Glutamatergic neuron (in vitro differentiated cells): ENCODE measurements at places on chromosomes 3 and 15.

- H3K36me3 ChIP-seq = peaks cover 4% of the 10 kb centered on the region
- no peaks in the 10 kb centered on the region for H3K27me3 ChIP-seq
- H3K27ac ChIP-seq = no peak overlapping the region
- no peak overlapping the region for H3K4me3 ChIP-seq
These were observed 81.3 kb upstream of the NEDD4 start for GRCh38 chr15:56074481-56075265.

DNA sequence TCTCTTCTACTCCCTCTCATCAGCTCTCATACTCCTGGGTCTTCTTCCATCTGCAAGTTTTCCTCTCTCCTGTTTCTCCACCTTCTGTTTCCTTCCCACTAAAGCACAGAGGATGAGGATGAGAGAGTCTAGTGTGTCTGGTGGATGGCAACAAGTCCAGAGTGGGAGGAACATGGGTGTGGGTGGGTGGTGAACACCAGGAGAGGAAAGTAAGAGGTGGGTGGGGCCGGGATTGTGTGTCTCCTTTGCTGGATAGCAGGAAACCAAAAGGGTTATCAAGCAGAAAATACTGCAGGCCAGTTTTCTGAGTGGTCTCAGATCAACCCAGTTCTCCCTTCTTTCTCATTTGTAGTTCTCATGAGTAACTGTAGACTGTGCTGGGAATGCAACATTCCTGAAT, 52.9 kb upstream of the EPHB1 start:
- no peaks in the 10 kb centered on the region for H3K27me3 ChIP-seq
- H3K27ac ChIP-seq = no peak overlapping the region
- H3K4me3 ChIP-seq = no peak overlapping the region
- no peak for DNase-seq

DNA sequence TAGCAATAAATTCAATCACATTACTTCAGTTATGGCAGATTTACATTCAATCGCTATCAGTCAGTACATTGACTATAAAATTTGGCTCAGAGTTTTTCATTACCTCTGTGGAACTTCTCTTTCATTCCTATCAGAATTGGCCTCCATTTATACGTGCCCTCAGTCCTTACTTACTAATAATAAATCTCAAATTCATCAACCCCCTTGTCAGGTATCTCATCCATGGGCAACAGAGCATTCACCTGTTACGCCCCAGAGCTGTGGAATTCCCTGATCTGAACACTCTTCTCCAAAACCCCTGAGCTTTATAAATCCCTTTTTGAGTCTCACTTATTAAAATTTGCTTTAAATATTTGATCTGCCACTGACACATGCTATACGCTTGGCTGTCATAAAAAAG, 492.9 kb downstream of the GBE1 start:
- H3K27ac ChIP-seq = no peak overlapping the region
- no peaks in the 10 kb centered on the region for H3K27me3 ChIP-seq
- no peaks in the 10 kb centered on the region for H3K4me1 ChIP-seq
- no peak for DNase-seq
- no peaks in the 10 kb centered on the region for H3K36me3 ChIP-seq

DNA sequence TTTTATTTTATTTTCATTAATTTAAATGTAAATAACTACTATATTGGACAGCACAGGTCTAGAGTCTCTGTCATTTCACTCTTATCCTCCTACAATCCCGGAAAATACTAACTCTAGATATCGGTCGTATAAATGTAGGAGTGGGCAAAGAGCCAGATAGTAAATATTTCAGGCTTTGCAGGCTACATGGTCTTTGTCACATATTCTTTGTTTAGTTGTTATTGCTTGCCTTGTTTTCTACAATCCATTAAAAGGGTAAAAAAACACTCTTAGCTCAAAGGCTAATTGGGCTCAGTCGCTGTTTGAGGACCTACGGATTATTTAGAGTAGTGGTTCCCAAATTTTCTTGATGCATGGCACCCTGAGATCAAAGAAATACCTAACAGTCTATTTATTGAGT, 1.7 kb downstream of the KNL1 start:
- no peak overlapping the region for H3K4me3 ChIP-seq
- peaks cover 5% of the 10 kb centered on the region for H3K4me1 ChIP-seq
- no peak for DNase-seq
- H3K36me3 ChIP-seq = no peaks in the 10 kb centered on the region

DNA sequence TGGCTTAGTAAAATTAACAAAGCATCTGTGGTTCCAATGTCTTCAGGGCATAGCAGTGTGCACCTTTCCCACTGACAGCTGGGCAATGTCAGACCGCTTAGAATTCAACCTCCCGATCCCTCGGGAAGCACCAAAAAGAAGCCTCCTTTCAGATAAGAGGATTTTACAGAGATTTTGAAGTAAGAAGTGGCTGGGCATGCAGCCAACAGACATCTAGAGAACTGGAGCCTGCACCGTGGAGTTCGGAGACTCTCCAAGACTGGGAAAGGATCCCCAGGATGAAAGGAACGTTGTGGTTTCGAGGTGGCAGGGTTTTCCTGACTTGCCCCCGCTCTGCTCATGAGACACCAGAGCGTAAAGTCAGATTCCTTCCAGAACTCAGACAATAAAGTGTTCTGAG, 5.3 kb downstream of the FAM174B start:
- DNase-seq = no peak
- H3K27me3 ChIP-seq = peaks cover 19% of the 10 kb centered on the region
- no peak overlapping the region for H3K27ac ChIP-seq
- H3K4me1 ChIP-seq = peaks cover 29% of the 10 kb centered on the region

- H3K27me3 ChIP-seq = peaks cover 6% of the 10 kb centered on the region
- H3K27ac ChIP-seq = no peak overlapping the region
- H3K4me3 ChIP-seq = no peak overlapping the region
- no peaks in the 10 kb centered on the region for H3K4me1 ChIP-seq
These were observed 124.5 kb upstream of the CTDSPL start for GRCh38 chr3:37737134-37737533.

DNA sequence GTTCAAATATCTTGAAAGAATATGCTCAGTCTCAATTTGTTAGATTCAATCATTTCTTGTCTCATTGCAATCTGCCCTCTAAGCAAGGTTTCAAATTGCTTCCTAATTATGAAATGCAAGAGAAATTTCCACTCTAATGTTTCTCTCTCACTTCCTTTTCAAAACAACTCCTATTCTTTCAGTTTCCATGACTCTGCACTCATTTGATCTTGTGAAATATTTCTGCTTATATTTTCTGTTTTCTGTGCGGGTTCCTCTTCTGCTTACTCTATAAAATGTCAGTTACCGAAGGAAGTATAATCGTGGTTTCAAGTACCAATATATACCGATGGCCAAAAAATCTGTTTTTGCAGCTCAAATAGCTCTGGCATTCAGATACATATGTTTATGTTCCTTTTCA, 521.9 kb upstream of the NAALADL2 start:
- H3K4me1 ChIP-seq = no peaks in the 10 kb centered on the region
- H3K36me3 ChIP-seq = no peaks in the 10 kb centered on the region
- DNase-seq = no peak
- H3K27me3 ChIP-seq = no peaks in the 10 kb centered on the region

- H3K27ac ChIP-seq = no peak overlapping the region
- peaks cover 6% of the 10 kb centered on the region for H3K4me1 ChIP-seq
- H3K27me3 ChIP-seq = no peaks in the 10 kb centered on the region
These were observed 17.1 kb downstream of the SNX1 start for GRCh38 chr15:64112904-64113303.

- no peaks in the 10 kb centered on the region for H3K36me3 ChIP-seq
- no peak for DNase-seq
- peak overlapping the region; percentile 64 for H3K27ac ChIP-seq
- H3K4me1 ChIP-seq = peaks cover 55% of the 10 kb centered on the region
- H3K27me3 ChIP-seq = peaks cover 4% of the 10 kb centered on the region
These were observed 11.8 kb downstream of the KLF13 start for GRCh38 chr15:31338318-31338878.

DNA sequence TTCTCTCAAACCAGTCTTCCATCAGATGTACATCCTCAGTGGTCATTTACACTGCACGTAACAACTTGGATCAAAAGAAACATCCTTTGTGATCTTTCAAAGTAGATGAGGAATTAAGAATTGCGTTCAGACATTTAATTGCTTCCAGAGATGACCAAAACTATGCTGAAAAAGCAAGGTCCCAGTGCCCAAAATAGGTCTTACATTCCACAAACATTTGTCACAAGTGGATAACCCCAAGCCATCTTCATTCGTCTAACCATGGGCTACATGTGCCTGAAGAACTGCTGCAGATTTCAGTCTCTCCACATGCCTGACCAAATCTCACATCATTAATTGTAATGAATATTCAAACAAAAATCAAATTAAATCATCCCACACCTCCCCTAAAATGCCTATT, 273.6 kb downstream of the SHOX2 start:
- H3K27ac ChIP-seq = no peak overlapping the region
- H3K27me3 ChIP-seq = no peaks in the 10 kb centered on the region
- peaks cover 9% of the 10 kb centered on the region for H3K36me3 ChIP-seq
- no peak for DNase-seq
- no peaks in the 10 kb centered on the region for H3K4me1 ChIP-seq

DNA sequence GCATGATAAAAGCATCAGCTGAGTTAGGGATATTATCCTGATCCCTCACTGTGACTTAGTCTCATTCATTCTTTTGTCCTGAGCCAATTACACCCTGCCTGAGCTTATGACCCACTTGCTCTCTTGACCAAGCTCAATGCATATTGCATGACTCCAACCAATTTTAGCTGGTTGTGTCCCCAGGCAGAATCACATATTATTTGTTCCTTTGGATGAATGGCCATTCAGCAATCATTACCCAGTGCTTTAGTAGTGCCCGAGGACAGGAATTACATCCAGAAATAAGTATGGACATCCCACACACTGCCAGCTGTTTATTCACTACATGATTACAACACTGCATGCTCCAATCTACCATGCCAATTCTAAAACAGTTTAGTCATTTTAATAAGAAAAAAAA, 322.5 kb downstream of the ZBBX start:
- peaks cover 6% of the 10 kb centered on the region for H3K27me3 ChIP-seq
- no peak overlapping the region for H3K4me3 ChIP-seq
- H3K36me3 ChIP-seq = no peaks in the 10 kb centered on the region
- H3K4me1 ChIP-seq = no peaks in the 10 kb centered on the region
- H3K27ac ChIP-seq = no peak overlapping the region
- no peak for DNase-seq

- H3K27ac ChIP-seq = peak overlapping the region; percentile 75
- peaks cover 8% of the 10 kb centered on the region for H3K27me3 ChIP-seq
- peaks cover 19% of the 10 kb centered on the region for H3K4me1 ChIP-seq
- DNase-seq = peak; percentile 52
- no peak overlapping the region for H3K4me3 ChIP-seq
These were observed 2.6 kb downstream of the LIPC start for GRCh38 chr15:58434334-58434875.

- no peak overlapping the region for H3K4me3 ChIP-seq
- DNase-seq = no peak
- no peak overlapping the region for H3K27ac ChIP-seq
- H3K27me3 ChIP-seq = peaks cover 3% of the 10 kb centered on the region
- H3K4me1 ChIP-seq = peaks cover 2% of the 10 kb centered on the region
- H3K36me3 ChIP-seq = no peaks in the 10 kb centered on the region
These were observed 18.7 kb upstream of the SPG11 start for GRCh38 chr15:44682211-44682610.

- no peak overlapping the region for H3K4me3 ChIP-seq
- H3K27me3 ChIP-seq = no peaks in the 10 kb centered on the region
- DNase-seq = no peak
- no peaks in the 10 kb centered on the region for H3K4me1 ChIP-seq
These were observed 197.2 kb upstream of the RBMS3 start for GRCh38 chr3:29083676-29084075.

DNA sequence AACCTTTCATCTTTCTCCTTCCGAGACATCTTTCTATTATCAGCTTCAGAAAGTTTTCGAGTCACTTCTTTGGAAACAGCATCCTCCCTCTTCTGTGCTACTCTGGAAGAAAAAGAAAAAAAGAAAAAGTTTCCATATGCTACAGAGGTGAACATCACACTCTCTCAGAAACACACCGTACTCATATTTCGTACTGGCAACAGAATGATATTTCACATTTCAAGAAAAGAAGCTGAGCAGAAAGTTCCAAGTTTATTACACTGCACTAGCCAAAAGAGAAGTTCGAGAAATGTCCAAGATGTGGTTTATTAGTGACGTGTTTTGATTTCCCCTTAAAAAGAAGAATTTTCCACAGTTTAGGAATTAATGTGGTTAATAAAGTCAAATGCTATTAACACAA, 6.0 kb downstream of the SSR3 start:
- H3K36me3 ChIP-seq = no peaks in the 10 kb centered on the region
- no peaks in the 10 kb centered on the region for H3K27me3 ChIP-seq
- peaks cover 19% of the 10 kb centered on the region for H3K4me1 ChIP-seq
- no peak overlapping the region for H3K27ac ChIP-seq
- DNase-seq = no peak

DNA sequence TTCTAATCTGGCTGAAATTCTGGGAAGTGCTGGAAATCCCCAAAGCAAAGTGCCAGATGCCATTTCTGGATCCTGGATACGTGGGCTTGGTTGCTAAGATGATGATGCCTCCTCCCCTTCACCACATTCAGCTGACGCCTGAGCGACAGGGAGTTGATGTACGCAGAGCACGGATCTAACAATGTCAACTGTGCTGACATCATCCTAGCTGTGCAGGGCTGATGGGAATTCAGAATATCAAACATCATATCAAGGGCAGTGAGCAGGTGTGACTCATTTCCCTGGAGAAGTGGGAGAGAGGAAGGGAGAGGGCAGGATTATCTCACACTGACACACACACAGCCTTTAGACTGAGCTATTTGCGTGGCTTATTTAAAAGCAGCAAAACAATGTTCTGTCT, 92.6 kb upstream of the ZBTB20 start:
- H3K27ac ChIP-seq = peak overlapping the region; percentile 97
- peaks cover 2% of the 10 kb centered on the region for H3K27me3 ChIP-seq
- DNase-seq = peak; percentile 64
- peak overlapping the region; percentile 62 for H3K4me3 ChIP-seq
- H3K4me1 ChIP-seq = peaks cover 46% of the 10 kb centered on the region
- no peaks in the 10 kb centered on the region for H3K36me3 ChIP-seq

GRCh38 chr15:33179874-33180273, 14.6 kb downstream of the FMN1 start:
- no peaks in the 10 kb centered on the region for H3K27me3 ChIP-seq
- no peaks in the 10 kb centered on the region for H3K36me3 ChIP-seq
- H3K27ac ChIP-seq = no peak overlapping the region
- no peak overlapping the region for H3K4me3 ChIP-seq
- DNase-seq = no peak

GRCh38 chr15:88982304-88982945, 69.2 kb upstream of the MFGE8 start:
- no peaks in the 10 kb centered on the region for H3K36me3 ChIP-seq
- H3K27me3 ChIP-seq = peaks cover 3% of the 10 kb centered on the region
- H3K27ac ChIP-seq = no peak overlapping the region
- no peak for DNase-seq

GRCh38 chr3:49386056-49386756, 25.6 kb downstream of the RHOA start:
- no peak for DNase-seq
- H3K4me3 ChIP-seq = no peak overlapping the region
- no peaks in the 10 kb centered on the region for H3K36me3 ChIP-seq
- H3K27me3 ChIP-seq = peaks cover 2% of the 10 kb centered on the region
- H3K27ac ChIP-seq = no peak overlapping the region
- H3K4me1 ChIP-seq = peaks cover 3% of the 10 kb centered on the region

- H3K27me3 ChIP-seq = no peaks in the 10 kb centered on the region
- no peak overlapping the region for H3K27ac ChIP-seq
- no peaks in the 10 kb centered on the region for H3K36me3 ChIP-seq
- no peaks in the 10 kb centered on the region for H3K4me1 ChIP-seq
- no peak for DNase-seq
These were observed 1029.2 kb downstream of the EPHA3 start for GRCh38 chr3:90136456-90137191.
